ENCODE measurements at places on chromosomes 1 and 21.

DNA sequence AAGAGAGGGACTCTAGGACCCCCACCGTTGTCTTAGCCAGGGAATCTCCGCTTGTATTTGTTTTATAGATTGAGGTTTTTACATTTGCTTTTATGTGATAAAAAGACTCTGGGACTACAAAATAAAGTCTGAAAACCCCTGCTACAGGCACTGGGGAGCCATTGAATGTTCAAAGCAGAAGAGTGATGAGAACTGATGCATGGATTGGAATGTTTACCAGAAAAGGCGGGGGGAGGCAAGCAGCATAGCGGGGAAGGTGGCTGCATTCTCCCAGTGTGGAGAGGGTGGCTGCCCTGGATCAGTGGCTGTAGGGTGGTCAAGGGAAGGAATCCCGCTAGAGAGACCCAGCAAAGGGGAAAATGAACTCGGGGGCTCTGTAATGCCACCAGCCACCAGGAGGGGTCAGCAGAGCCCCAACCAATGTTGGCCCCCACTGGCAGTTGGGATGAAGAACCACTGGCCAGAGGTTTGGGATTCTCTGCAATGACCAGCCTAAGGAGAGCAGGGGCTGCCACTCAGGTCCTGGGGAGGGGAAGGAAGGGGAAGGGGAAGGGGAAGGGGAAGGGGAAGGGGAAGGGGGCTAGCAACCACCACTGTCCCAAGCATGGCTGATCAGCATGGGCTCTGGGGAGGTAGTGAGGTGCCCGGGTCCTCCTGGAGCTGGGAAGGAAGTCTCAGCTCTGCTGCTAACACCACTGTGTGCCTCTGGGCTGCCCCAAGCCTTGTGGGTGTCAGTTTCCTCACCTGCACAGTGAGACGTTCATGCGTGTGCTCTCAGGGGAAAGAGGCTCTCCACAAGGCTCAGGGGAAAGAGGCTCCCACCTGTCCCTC lies 19.2 kb upstream of the PEF1 start:
- DNase-seq: peak; percentile 88

DNA sequence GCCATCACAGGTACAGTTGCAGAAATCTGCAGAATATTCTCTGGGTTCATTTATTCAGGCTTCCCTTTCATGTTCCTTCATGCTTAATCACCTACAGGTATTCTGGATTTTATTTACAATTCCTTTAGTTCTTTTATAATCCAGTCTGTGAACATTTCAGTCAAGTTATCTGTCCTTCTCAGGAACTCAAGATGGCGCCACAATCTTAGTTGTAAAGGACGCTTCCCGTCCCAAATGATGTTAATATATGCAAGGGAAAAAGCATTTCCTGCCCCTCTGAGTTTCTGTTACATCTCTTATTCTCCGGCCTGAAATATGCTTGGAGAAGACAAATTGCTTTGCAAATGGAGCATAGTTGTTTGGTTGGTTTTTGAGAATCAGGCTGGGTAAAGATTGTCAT lies 19.3 kb downstream of the F3 start:
- DNase-seq: no peak

DNA sequence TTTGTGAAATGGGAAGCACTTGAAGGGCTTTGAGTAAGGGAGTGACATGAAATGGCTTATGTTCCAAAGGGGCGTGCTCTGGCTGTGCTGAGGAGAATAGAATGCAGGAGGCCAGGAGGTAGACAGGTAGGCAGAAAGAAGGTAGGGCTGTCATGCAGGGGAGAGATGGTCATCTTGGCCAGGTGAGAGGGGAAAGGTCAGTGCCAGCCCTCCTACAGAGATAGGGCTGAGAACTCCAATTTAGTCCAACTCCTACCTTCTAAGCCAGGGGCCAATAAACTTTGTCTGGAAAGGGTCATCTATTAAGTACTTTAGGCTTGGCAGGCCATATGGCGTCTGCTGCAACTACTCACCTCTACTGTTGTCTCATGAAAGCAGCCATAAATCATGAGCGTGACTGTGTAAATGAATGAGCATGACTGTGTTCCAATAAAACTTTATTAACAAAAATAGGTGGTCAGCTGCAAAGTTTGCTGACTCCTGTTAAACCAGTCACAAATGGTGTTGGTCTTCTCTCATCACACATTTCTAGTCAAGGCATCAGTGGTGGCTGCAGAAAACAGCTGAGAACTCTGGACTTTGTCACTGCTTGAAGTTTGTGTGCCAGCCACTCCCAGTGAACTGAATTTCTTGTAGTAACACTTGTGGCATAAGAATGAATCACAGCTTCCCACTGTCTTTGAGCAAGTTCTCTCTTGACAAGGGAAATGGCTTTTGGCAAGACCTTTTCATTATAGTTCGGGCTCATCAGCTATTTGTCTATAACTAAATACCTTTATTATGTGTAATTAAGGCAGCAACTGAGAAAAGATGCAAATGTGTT lies 32.0 kb upstream of the CD2 start:
- DNase-seq: no peak

DNA sequence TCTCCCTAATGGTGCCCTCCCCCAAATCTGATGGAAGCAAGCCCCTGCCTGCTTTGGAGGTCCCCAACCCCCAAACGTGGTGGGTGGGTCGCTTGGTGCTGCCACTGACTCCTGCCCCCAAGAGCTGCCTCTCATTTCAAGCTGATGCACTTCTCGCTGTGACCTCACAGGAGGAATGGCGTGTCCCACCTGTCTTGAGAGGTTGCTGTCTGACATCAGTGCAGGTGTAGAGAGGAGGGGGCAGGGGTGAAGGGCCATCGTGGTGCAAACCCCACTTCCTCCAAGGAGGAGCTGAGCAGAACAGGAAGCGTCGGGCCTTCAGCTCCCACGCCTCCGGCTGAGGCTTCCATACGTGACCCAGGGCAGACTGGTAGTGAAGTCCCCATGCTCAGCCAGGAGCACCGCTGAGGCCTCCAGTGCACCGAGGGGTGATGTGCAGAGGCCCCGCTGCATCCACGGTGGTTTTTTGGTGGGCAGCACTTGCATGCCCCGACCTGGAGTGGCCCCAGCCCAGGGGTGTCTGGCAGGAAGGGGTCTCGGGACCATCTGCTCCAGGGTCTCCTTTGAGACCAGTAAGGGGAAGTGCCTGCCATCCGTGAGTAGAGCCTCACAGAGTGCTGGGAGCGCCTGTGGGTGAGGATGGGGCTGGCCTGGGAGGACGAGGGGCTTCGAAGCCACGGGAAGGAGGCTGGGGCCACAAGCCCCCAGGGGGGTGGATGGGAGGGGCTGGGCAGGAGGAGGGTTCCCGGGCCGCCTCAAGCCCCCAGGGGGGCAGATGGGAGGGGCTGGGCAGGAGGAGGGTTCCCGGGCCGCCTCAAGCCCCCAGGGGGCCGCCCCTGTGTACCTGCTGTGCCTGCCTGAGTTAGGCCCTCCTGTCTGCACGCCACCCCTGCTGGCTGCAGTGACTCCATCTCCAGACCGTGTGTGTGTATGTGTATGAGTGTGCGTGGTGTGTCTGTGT lies 39.8 kb downstream of the WDR4 start:
- DNase-seq: no peak

DNA sequence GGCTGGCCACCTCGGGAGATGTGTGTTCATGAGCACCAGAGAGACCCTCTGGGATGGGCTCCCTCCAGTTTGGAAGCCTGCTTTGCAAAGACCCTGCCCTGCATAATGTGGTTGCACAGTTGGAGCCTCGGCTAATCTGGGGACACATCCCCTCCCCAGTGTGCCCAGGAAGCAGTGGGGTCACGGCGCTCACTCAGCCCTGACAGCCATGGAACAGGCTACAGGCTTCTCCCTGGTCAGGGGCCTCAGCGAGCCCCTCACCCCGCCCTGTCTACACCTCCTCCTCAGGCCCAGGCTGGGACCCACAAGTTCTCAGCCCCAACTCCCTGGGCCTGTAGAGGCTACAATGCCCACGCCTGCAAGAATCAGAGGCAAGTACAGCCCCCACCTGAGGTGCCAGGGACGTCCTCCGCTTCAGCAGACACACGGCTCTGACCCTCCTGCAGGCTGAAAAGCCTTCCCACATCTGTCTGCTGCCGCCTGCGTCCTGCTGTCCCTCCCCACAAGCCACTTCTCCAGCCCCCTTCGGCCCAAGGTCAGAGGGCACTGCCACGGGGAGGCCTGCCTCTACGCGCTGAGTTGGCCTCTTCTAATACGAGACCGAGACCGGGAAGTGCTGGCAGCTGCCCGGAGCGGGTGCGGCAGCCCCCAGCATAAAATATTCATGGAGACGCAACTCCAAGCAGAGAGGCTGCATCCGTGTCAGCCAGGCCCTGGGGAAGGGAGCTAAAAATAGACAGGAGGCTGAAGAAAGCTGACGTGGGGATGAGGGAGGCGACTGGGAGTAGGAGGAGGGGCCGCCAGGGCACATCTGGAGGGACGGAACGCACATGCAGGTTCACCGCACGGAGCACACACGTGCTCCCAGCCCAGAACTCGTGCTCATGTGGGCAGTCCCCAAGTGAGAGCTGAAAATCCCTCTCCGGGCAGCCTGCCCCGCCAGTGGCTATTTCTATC lies 15.2 kb upstream of the GPR153 start:
- no peak for DNase-seq

- no peak for DNase-seq
Observed at GRCh38 chr1:156281693-156282478, 739 bp downstream of the SMG5 start.

DNA sequence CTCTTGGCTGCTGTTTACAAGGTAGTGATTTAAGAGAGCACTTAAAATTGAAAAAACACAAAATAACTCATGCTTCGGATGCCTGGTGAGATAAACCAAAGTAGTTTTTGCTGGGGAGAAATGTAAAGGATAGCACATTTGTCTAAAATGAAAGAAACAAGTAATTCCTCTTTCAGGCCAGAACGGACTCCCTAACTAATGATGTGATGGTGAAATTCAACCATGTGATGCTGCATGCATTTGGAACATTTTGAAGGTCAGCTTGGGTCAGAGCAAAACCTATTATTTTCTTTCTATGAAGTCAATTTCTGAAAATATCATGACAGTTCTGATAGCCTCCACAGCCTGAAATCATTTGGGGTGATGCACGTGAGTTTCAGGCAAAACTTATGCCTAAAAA lies 27.6 kb downstream of the NMNAT2 start:
- no peak for DNase-seq

Measured in GM13976 (cell line).